ENCODE measurements at places on chromosomes 13 and 19. TPM values are rescaled to one million over a fixed set of nuclear protein-coding genes. Genes with fewer than 3 reads are reported as not detected.

- no peak for DNase-seq
These were observed 5.2 kb upstream of the DPP9 start for GRCh38 chr19:4728871-4729270.

DNA sequence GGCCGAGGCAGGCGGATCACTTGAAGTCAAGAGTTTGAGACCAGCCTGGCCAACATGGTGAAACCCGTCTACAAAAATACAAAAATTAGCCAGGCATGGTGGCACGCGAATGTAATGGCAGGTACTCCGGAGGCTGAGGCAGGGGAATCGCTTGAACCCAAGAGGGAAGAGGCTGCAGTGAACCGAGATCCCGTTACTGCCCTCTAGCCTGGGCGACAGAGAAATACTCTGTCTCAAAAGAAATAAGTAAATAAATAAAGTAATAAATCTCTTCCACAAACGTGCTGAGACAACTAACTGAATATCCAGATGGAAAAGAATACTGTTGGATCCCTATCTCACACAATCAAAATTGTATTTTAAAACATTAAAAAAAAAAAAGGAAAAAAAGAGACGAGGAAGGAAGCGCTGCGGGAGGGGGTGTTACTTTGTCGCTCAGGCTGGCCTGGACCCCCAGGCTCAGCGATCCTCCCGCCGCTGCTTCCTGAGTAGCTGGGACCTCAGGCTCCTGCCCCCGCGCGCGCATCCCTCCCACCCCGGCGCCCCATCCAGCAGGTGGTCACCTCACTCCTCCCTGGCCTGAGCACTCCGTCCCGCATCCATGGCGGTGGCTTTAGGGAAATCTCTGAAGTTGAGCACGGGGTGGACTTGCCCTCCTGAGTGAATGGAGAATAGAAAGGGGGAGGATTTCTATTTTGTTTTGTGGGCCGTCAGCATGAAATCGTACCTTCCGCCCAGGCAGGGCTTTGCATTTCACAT lies 628 bp upstream of the ZNF813 start:
- DNase-seq, result no peak

DNA sequence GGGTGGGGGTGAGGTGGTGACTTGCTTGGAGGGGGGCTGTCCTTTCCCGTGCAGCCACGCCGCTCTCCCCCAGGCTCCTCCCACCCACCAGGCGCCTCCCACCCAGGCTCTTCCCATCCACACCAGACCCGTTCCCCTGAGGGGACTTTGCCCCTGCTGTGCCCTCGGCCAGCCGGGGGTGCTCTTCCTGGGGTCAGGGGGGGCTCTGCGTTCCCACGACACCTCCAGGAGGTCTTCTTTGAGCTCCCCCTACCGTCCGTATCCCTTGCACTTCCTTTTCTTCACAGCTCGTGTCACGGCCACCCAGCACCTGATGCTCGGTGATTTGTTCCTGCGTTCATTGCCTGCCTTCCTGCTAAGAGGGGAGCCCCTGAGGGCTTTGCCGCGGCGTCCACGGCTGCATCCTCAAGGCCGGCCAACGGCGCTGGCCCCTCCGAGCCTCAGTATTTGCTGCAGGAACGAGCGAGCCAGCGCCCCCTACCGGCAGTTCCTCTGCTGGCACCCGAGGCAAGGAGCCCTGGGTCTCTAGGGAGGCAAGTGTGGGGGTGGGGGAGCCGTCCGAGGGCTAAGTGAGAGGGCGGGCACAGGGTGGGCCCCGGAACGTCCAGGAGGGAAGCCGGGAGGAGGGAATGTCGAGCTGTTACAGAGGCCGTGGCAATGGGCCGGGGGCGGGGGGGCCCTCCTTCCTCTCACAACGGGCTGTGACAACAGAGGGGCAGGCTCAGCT lies 11.8 kb downstream of the LRRC4B start:
- DNase-seq, result peak; percentile 68

UGGT2 gene
- 35.5 TPM for total RNA-seq

DNA sequence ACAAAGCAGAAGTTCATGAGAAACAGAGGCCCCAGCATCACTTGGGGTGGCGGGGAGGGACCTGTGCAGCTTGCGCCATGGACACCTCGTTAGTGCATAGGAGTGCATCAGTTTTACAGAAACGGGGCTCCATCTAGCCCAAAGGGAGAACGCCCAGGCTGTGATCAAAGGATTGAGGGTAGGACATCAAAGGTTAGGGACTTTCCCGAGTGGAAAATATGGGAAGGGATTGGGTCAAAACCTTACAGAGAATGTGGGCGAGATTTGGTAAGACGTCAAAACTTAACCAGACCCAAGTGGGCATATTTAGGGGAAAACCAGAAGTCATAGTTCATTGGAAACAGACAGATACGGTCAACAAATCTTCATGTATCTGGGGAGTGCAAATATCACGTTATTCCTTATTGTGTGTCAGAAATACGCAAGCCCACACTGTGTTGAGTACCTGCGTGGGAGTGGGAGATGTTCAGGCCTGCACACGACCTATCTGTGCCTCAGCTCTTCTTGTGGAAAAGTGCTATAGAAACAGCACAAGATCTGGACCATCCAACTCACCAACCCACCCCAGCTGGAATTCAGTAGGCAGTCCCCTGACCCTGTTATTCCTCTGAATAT lies 9.4 kb upstream of the GRAMD1A start:
- no peak for DNase-seq

IGFL4 gene
- not detected for total RNA-seq

PHF11 gene
- total RNA-seq, result 20.1 TPM

PSG5 gene
- total RNA-seq, result 0.82 TPM

VSIG10L gene
- total RNA-seq, result 0.08 TPM

Measured in SJSA1 (cell line).